ENCODE measurements at places on chromosomes 13 and 19.

DNA sequence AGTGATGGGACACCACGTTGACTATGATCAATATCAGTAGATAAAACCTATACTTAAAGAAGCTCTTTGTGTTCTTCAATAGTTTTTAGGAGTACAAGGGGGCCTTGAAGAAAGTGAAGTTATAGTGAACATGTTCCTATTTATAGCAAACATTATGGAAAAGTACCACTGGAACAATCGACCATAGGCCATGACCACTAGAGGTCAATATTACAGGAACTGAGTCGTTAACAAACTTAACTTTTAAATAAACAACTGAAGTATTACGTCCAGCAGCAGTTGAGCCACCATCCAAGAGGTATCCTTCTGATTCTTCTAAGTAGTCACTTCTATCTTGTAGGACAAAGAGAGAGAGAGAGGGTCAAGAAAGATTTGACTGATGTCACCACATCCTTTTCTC lies 391.0 kb upstream of the SLITRK5 start:
- no peak for DNase-seq

- no peak for DNase-seq
Observed at GRCh38 chr13:99756281-99756680, 215.3 kb downstream of the ZIC5 start.

DNA sequence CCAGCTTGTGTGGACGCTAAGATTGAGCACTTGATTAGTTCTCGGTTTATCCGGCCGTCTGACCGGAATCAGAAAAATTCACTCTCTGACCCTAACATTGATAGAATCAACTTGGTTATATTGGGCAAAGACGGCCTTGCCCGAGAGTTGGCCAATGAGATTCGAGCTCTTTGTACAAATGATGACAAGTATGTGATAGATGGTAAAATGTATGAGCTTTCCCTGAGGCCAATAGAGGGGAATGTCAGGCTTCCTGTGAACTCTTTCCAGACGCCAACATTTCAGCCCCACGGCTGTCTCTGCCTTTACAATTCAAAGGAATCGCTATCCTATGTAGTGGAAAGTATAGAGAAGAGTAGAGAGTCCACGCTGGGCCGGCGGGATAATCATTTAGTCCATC lies 59.6 kb downstream of the ARHGAP35 start:
- DNase-seq: no peak

GRCh38 chr19:53823380-53824120 lies 564 bp downstream of the NLRP12 start:
- DNase-seq: no peak

DNA sequence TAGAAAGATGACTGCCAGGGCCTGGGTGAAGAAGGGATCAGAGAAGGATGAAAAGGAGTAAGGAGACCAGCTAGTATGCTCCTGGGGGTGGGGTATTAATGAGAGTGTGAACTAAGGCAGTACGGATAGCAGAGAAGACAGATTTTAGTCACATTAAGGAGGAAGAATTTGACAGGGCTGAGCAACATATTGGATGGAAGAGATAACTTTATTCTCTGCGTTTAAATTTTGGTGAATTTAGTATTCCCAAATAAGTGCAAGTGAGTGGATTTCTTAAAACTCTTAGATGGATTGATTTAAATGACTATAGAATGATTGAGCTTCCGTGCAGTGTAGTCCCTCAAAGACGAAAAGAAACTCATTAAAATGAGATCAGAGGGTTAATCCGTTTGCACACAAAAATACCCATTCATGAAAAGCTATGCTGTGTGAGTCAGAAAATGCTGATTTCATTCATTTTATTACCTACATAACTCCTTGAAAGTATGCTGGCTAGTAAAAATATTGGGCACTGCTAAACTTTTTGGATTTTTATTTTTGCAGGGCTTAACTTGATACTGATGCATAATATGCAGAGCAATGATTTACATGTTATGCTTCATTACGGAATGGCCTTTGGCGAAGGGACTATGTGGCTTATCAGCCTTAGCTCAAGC lies 54.1 kb downstream of the WDFY2 start:
- no peak for DNase-seq

DNA sequence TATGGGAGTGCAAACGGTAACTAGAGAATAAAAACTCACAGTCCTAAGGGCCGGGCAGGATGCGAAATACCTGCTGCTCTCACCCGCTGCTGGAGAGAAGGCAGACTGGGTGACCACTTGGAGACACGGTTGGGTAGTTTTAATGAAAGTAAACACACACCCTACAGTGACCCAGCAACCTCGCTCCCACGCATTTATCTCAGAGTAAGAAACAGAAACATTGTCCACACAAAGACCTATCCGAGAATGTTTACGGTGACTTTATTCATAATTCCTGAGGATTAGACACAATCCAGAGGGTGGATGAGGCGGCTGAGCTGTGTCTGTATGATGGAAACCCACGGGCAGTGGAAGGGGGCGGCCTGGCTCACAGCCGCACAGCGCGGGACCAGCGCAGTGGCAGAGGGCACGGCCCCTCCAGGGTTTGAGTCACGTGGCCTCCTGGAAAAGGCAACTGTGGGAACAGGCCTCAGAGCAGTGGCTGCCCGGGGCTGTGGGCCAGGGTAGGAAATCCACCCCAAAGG lies 73.5 kb upstream of the C13orf46 start:
- DNase-seq: no peak

DNA sequence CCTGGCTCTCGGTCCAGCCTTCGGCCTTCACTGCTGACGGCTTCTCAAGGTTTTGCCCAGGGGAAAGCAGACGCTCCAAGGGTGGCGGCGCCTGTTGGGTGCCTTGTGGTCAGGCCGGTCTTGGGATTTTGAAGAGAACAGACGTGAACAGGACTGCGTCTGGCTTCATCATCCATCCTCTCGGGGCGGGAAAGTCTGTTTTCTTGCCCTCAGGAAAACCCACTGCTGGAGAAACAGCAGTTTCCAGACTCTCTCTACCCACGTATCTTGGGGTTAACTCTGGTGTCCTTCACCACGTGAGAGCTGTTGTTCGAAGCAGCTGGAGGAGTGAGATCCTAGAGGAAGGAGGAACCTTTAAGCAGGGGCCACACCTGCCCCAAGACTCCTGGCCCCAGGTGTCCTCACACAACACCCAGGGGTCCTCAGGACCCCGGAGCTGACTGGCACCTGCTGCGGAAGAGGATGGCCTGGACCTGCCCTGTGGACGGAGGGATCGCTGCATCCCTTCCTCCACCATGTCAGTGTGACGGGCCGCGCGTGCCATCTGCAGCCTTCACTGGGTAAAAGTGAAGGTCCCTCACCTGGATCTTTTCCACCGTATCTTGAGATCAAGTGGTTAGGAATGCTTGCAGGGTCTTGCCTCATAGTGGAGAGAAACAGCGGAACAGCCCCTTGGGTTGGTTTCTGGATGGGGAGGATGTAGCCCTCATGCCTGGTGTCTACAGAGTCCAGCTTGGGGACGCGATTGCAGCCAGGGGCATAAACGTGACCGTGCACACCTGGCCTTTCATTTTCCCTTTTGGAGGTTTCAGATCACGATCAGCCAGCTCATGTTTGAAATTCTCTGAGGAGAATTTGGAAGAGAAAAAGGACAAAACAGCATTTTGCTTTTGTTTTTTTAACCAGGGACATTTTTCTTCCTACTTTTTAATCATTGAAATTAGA lies 69.5 kb upstream of the MCF2L start:
- no peak for DNase-seq

GRCh38 chr13:73984949-73985691 lies 149.1 kb downstream of the KLF12 start:
- DNase-seq: peak; percentile 23

DNA sequence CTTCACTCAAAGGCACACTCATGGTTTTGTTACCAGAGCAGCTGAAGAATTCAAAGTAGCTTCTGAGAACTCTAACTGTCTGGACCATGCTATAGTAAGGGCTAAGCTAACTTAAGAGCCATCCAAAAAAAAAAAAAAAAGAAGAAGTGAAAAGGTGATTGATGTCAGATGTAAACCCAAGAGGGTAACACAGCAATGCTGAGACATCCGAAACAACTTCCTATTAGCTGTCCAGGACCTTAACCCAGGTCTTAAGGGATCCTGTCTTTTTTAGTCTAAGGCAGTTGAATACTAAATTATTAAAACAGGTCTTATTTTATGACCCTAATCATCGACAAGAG lies 11.2 kb upstream of the RAB20 start:
- DNase-seq: no peak

- DNase-seq: no peak
Observed at GRCh38 chr13:32474999-32475792, 47.3 kb upstream of the N4BP2L1 start.

GRCh38 chr13:26024558-26024957 lies 27.3 kb downstream of the SHISA2 start:
- no peak for DNase-seq

GRCh38 chr13:103810026-103810425 lies 743.8 kb upstream of the SLC10A2 start:
- DNase-seq: no peak

GRCh38 chr13:72864142-72865011 lies 82.4 kb downstream of the PIBF1 start:
- no peak for DNase-seq

DNA sequence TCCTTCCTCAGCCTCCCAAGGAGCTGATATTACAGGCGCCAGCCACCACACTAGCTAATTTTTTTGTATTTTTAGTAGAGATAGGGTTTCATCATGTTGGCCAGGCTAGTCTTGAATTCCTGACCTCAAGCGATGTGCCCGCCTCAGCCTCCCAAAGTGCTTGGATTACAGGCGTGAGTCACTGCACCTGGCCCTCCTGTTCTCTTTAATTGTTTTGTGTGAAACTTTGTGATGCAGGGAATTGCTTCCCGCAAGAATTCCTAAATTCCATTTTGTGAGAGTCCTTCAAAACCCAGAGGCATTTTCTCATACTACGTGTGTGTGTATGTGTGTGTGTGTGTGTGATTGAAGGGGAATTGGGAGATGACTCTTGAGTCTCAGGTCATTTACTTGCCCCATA lies 65.0 kb upstream of the ZNF835 start:
- no peak for DNase-seq

- DNase-seq: no peak
Observed at GRCh38 chr19:45668342-45668871, 386 bp downstream of the GIPR start.

DNA sequence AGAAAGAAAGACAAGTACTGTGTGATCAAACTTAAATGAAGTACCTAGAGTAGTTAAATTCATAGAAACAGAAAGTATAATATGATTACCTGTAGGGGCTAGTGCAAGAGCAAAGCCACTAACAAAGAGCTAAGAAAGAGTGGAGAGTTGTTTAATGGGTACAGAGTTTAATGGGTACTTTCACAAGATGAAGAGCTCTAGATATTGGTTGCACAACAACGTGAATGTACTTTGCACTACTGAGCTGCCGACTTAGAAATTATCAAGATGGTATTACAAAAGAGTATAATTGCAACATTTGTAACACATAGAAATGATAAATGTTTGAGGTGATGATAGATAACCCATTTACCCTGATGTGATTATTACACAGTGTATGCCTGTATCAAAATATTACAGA lies 140.3 kb upstream of the GPC6 start:
- DNase-seq: no peak

- no peak for DNase-seq
Observed at GRCh38 chr13:26760832-26761582, 421 bp upstream of the GPR12 start.

- DNase-seq: no peak
Observed at GRCh38 chr19:49999371-50000010, 25.7 kb downstream of the VRK3 start.

DNA sequence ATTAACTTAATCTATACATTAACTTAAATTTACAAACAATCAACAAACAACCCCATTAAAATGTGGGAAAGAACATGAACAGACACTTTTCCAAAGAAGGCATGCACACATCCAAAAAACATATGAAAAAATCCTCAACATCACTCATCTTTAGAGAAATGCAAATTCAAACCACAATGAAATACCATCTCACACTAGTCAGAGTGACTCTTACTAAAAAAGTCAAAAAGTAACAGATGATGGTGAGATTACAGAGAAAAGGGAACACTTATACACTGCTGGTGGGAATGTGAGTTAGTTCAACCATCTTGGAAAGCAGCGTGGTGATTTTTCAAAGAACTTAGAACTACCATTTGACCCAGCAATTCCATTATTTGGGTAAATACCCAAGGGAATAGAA lies 759.2 kb upstream of the SLITRK1 start:
- no peak for DNase-seq

GRCh38 chr13:59665732-59666131 lies 498.0 kb downstream of the DIAPH3 start:
- DNase-seq: no peak

GRCh38 chr19:17553256-17553655 lies 2.2 kb upstream of the COLGALT1 start:
- DNase-seq: no peak
